Mesothelial cell of epicardium (in vitro differentiated cells): ENCODE measurements at places on chromosomes 12 and 14. TPM values are rescaled to one million over a fixed set of nuclear protein-coding genes. Genes with fewer than 3 reads are reported as not detected.

CAPZA3 gene
- total RNA-seq, result 0.20 TPM in 1 of 3 replicates, not detected in the others

R3HDM2 gene
- total RNA-seq, result 95.5 to 111 TPM (median 109 TPM) in 3 replicates

CLEC1B gene
- total RNA-seq, result 0.18 to 0.51 TPM (median 0.34 TPM) in 3 replicates

NKX2-1 gene
- total RNA-seq, result not detected in 3 replicates
